Upper lobe of right lung (tissue), 1 donor: ENCODE measurements at places on chromosomes 4 and X. TPM values are rescaled to one million over a fixed set of nuclear protein-coding genes. Genes with fewer than 3 reads are reported as not detected.

The FAT4 gene
- 17.9 TPM for total RNA-seq

The HNRNPDL gene
- total RNA-seq: 167 TPM

The SUPT20HL2 gene
- total RNA-seq: not detected

The CCNQ gene
- 18.9 TPM for total RNA-seq

GRCh38 chrX:39843318-39843717, 254.4 kb downstream of the BCOR start:
- H3K36me3 ChIP-seq: no peaks in the 10 kb centered on the region
- H3K27ac ChIP-seq: no peak overlapping the region
- no peak for DNase-seq
- no peaks in the 10 kb centered on the region for H3K4me1 ChIP-seq

DNA sequence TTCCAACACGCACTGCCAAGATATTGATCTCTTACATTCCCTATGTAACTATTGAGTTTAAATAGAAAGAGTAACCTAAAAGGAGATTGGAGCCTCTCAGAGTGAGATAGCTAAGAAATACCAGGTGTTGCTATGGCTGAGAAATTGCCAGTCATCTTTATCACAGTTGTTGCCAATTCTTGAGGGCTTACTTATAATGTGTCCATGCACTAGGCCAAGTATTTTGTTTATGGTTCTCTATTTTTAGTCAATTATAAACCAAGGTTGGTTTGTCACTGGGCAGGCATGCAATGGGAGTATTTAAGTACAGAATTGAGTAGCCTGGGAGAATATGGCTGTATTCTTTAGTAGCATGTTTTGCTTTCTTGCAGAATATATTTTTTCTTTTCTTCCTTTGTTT, 201.6 kb downstream of the TEX13A start:
- DNase-seq: no peak
- H3K36me3 ChIP-seq: no peaks in the 10 kb centered on the region
- no peaks in the 10 kb centered on the region for H3K27me3 ChIP-seq
- no peak overlapping the region for H3K4me3 ChIP-seq

DNA sequence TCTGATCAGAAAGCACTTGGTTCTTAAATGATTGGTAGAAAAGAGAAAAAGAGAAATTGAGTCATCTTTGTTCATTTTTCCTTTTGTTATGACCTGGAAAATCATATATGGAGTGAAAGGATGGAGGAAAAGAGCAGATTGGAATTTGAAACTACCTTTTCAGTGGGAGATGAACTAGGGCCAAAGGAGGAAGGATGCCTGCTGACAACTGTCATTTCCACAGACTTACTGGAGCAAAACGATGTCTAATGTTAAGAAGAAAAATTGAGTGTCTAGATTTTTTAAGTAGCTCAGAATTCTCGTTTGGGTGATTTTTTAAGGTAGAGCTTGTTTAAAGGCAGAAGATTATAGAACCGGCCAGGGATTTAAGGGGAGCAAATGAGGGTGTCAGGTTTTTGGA, 144.6 kb upstream of the KCNIP4 start:
- H3K27me3 ChIP-seq: no peaks in the 10 kb centered on the region
- no peak for DNase-seq
- no peaks in the 10 kb centered on the region for H3K4me1 ChIP-seq
- no peak overlapping the region for H3K27ac ChIP-seq
- no peaks in the 10 kb centered on the region for H3K36me3 ChIP-seq

DNA sequence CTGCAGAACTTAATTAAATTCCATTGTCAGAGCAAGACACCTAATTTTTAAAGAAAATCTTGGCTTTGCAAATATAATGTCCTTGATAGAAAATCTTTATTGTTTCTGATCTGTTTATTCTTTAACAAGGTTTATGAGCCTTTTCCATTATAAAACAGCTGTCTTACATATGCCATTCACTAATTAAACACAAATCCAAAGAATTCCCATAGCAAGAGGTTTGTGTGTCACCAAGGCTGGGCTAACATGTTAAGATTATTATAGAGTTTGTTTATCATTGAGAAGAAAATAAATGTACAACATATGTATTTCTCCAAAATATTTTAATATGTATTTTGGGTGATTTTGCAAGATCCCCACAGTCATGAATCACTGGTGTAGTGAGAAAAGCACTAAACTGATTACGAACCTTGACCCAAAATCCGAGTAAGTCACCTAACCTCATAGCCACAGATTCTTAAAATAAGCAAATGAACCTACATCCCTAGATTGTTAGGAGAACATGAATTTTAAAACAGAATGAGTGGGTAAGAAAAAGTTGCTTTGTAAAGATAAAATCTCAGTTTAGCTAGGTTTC, 694.8 kb upstream of the INTU start:
- no peaks in the 10 kb centered on the region for H3K36me3 ChIP-seq
- no peaks in the 10 kb centered on the region for H3K27me3 ChIP-seq
- no peaks in the 10 kb centered on the region for H3K4me1 ChIP-seq

DNA sequence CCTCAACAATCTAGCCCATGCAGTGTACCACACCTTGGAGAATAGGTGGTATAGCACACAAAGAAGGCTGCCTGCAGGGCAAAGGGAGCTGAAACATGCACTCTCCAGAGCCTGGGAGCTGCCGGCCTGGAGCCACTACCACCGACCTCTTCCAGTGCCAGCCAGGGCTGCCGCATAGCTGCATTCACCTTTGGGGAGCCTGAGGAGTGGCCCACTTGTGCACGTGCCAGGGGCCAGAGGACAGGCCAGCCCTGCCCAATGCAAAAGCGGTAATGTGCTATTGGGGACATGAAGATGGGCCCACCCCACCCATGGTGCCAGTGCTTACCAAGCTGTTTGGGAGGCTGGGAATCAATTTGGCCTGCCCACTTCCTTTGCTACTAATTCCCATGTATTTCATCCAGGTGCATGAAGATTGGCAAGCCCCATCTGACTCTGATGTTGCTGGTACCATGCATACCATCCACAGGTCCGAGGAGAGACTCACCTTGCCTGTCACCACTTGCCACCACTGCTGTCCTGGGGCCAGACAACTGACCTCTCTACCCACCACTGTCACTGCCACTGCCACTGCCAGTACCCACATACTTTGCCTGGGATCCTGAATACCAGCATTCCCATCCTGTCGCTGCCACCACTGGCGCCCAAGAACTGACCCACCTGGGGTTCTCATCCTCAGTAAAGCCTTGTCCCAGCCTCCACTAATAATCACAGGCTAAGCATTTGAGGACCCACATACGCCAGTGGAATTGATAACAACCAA, 506.9 kb downstream of the MAGEB5 start:
- no peak overlapping the region for H3K27ac ChIP-seq
- H3K27me3 ChIP-seq: no peaks in the 10 kb centered on the region
- no peaks in the 10 kb centered on the region for H3K36me3 ChIP-seq
- H3K4me3 ChIP-seq: no peak overlapping the region
- H3K4me1 ChIP-seq: no peaks in the 10 kb centered on the region

GRCh38 chr4:8657381-8658088, 65.0 kb downstream of the CPZ start:
- DNase-seq: peak; percentile 48
- H3K36me3 ChIP-seq: no peaks in the 10 kb centered on the region
- H3K4me3 ChIP-seq: no peak overlapping the region
- H3K27ac ChIP-seq: no peak overlapping the region

- H3K27ac ChIP-seq: no peak overlapping the region
- H3K27me3 ChIP-seq: no peaks in the 10 kb centered on the region
- H3K4me1 ChIP-seq: no peaks in the 10 kb centered on the region
- H3K36me3 ChIP-seq: no peaks in the 10 kb centered on the region
These were observed 52.2 kb downstream of the FAM9B start for GRCh38 chrX:8981723-8982122.

DNA sequence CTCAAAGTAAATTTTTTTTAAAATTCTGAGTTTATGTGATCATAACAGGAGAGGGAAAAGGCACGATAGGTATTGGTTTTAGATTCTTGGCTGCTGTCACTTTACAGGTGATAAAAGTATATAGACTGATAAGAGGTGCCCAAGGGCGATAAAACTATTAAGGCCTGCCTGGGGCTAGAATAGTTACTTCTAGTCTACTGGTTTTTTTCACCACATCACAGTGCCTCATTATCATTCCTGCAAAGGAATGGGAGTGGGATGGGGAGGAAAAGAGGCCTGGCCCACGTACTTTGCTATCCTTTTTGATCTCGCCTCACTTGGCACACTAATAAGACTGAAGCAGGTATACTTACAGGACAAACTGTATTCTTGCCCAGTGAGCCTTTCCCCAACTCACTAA, 46.6 kb downstream of the CXorf58 start:
- H3K27ac ChIP-seq: no peak overlapping the region
- no peaks in the 10 kb centered on the region for H3K4me1 ChIP-seq
- no peak for DNase-seq
- H3K36me3 ChIP-seq: no peaks in the 10 kb centered on the region

DNA sequence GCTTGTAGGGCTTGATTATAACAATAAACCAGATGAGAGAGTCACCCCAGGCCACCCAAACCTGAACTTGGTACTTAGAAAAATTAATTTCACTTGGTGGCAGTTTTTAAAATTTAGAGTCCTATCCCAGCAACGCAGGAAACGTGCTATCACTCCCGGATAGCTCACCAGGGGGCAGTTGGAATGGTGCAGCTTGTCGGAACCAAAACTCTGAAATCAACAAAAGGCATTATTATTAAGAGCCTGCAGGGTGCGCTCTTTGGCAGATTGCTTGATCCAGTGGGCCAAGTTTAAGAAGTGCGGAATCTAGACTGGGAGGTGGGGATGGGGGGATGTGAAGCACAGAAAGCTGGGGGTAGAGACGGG, 2.4 kb downstream of the FRAS1 start:
- H3K36me3 ChIP-seq: no peaks in the 10 kb centered on the region
- peak overlapping the region; percentile 65 for H3K4me3 ChIP-seq
- DNase-seq: no peak
- H3K4me1 ChIP-seq: peaks cover 17% of the 10 kb centered on the region
- H3K27ac ChIP-seq: peak overlapping the region; percentile 70
- peaks cover 23% of the 10 kb centered on the region for H3K27me3 ChIP-seq

DNA sequence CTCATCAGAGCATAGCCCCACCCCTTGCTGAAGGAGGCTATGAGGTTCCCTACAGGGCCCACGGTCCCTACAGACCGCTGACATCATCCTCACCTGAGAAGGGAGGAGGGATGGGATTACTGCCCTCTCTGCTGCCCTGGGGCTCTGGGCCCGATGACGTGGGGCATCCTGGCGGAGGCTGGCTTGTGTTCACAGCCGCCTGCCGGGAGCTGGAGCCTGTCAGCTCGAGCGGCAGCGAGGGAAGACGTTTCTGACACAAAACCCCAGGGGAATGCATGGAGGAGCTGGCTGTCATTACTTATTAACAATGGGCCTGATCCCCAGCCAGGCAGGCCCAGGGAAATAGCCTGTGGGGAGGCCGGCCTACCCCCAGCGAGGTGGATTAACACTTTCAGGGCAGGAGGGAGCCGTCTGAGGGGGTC, 106.6 kb upstream of the ATP6AP2 start:
- H3K4me1 ChIP-seq: peaks cover 4% of the 10 kb centered on the region
- no peak overlapping the region for H3K27ac ChIP-seq
- peak; percentile 65 for DNase-seq
- no peaks in the 10 kb centered on the region for H3K27me3 ChIP-seq
- no peaks in the 10 kb centered on the region for H3K36me3 ChIP-seq
- no peak overlapping the region for H3K4me3 ChIP-seq

DNA sequence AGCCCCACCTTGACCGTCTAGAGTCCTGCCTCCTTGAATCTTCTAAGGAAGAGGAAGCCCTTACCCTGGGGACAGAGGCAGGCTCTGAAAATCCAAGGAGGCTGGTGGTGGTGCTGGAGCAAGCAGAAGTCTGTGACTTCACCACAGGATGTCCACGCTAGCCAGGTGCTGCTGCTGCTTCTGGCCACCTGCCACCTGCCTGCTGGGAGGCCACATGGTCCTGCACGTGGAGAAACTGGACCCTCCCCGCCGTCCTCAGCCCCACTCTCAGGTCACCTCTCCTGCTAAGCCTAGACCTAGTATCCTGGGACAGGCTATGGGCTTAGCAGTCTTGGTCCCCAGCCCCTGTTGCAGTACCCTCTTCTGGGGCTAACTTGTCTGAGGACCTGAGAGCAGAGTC, 15.8 kb downstream of the TMEM31 start:
- no peaks in the 10 kb centered on the region for H3K36me3 ChIP-seq
- no peak overlapping the region for H3K27ac ChIP-seq
- H3K4me3 ChIP-seq: no peak overlapping the region
- no peak for DNase-seq
- H3K4me1 ChIP-seq: no peaks in the 10 kb centered on the region

- no peaks in the 10 kb centered on the region for H3K36me3 ChIP-seq
- H3K27ac ChIP-seq: no peak overlapping the region
These were observed 498.0 kb downstream of the STPG2 start for GRCh38 chr4:97645071-97645821.

GRCh38 chr4:113026556-113026955, 22.9 kb upstream of the ANK2 start:
- no peak overlapping the region for H3K27ac ChIP-seq
- H3K27me3 ChIP-seq: no peaks in the 10 kb centered on the region
- no peaks in the 10 kb centered on the region for H3K4me1 ChIP-seq
- H3K4me3 ChIP-seq: no peak overlapping the region
- no peak for DNase-seq

- H3K36me3 ChIP-seq: peaks cover 10% of the 10 kb centered on the region
- no peak overlapping the region for H3K27ac ChIP-seq
- H3K27me3 ChIP-seq: no peaks in the 10 kb centered on the region
- no peak for DNase-seq
These were observed 36.2 kb downstream of the KDM5C start for GRCh38 chrX:53188763-53189162.

DNA sequence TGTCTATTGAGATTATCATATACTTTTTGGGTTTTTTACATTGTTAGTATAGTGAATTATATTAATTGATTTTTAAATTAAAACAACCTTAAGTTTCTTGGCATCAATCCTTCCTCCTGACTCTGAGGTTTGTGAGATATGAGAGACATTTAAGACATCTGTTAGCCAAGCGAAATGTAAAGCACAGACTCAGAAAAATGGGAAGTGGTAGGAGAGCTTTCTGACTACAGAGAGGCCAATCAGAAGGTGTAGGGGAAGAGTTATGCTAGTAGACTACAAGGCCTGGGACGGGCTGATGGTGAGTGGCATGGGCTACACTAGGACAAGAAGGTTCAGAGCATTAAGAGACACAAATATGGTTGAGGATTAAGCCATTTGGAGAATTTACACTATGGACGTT, 255.4 kb downstream of the PRDM5 start:
- no peak overlapping the region for H3K27ac ChIP-seq
- no peak overlapping the region for H3K4me3 ChIP-seq
- H3K4me1 ChIP-seq: no peaks in the 10 kb centered on the region
- no peaks in the 10 kb centered on the region for H3K36me3 ChIP-seq

GRCh38 chr4:76704133-76704881, 193.6 kb downstream of the SOWAHB start:
- DNase-seq: no peak
- H3K4me1 ChIP-seq: peaks cover 35% of the 10 kb centered on the region
- no peaks in the 10 kb centered on the region for H3K36me3 ChIP-seq
- no peaks in the 10 kb centered on the region for H3K27me3 ChIP-seq

DNA sequence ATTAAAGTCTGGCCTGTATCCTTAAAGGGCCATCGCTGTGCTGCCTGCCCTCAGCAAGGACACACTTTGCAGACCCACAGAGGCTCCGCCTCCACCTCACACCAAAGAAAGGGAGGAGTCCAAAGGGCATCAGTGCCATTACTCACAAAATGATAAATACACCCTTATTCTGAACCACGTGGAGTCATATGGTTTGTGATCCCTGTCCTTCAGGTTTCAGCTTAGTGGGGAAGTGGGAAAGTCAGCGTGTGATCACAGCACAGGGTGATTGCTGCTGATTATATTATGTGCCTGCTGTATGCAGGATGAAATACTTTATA, 35.9 kb upstream of the MSANTD1 start:
- H3K4me1 ChIP-seq: no peaks in the 10 kb centered on the region
- no peak overlapping the region for H3K27ac ChIP-seq
- H3K27me3 ChIP-seq: no peaks in the 10 kb centered on the region
- peaks cover 87% of the 10 kb centered on the region for H3K36me3 ChIP-seq
- DNase-seq: no peak
